ENCODE measurements at places on chromosomes 16 and 17.

- DNase-seq = peak; percentile 46
Observed at GRCh38 chr17:6787081-6787693, 11.2 kb downstream of the FBXO39 start.

DNA sequence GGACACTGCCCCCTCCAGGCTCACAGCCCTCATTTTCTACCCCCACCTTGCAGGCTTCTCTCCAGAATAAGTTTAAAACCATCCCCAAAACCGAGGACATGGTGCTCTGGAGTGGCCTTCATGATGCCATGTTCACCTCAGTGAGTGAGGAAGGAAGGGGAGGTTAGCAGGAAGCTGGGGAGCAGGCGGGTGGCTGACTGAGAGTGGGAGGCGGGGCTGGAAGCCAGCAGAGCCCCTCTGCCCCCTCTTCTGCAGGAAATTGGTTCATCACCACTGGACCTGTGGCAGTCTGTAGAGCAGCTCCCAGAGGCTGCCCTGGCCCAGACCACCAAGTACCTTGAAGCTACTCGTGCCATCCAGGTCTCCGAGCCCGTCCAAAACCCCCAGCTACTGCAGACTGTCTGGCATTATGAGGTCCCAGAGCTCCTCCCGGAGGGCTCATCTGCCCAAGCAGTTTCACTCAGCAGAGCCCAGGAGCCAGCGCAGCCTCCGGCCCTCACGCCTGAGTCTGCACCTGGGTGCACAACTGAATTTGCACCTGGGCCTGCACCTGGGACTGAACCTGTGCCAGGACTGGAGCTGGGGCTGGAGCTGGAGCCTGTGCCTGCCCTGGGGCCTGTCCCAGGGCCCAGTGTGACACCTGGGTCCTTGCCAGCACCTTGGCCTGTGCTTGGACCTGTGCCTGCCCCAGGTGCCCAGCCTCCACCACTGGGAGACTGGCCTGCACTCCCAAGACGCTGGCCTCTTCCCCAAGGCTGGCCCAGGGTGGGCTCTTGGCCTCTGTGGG, 19.0 kb downstream of the C16orf96 start:
- no peak for DNase-seq

GRCh38 chr17:63573634-63574033, 23.4 kb downstream of the DCAF7 start:
- peak; percentile 28 for DNase-seq

DNA sequence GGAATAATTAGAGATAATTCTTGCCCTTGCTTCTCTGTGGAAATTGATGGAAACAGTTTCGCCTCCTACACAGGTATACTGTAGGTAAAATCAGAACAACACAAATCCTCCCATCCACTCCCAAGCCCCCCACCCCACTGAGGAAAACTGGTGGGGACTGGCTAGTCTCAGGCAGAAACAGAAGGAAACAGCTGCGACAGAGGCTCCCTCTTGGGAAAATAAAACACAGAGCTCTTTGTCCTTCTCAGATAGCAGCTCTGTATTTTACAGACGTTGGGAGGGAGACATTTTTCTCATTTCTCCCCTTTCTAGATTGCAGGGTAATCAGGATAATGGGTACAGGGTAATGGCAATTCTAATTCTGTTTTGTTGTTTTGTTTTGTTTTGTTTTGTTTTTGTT, 1.1 kb downstream of the SLFN13 start:
- DNase-seq = no peak

GRCh38 chr16:301235-301634, 18.3 kb downstream of the PDIA2 start:
- DNase-seq = no peak

- no peak for DNase-seq
Observed at GRCh38 chr17:284676-285355, 67.8 kb downstream of the RPH3AL start.

DNA sequence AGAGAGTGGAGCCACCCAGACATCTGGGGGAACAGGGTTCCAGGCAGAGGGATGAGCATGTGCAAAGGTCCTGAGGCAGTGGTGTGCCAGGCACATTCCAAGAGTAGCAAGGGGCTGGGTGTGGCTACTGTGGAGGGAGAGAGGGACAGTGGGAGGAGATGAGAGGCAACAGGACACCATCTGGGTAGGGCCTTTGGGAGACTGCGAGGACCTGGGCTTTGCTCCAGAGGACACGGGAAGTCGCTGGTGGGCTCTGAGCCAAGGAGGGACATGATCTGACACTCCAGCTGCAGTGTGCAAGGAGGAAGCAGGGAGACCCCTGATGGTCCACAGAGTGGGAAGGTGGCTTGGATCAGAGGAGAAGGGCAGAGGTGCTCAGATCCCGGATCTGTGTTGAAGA, 56.7 kb upstream of the MED9 start:
- no peak for DNase-seq

GRCh38 chr17:22411185-22411784, 719.0 kb downstream of the KCNJ18 start:
- no peak for DNase-seq

DNA sequence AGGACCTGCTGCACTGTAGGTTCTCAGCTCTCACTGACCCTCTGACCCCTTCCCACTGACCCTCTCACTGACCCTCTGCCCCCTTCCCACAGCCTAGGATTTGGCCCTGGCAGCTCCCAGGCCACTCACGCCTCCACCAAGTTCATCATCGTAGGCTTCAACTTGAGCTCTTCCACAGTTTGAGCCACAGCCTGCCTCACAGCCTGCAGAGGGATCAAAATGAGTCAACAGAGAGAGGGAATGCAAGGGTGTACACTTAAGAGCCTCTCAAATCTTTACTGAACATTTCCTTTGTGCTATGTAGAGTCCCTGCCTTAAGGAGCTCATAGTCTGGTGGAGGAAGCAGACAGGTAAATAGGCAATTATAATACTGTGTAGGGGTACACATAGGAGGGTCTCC, 12.1 kb downstream of the HEATR9 start:
- DNase-seq = no peak

- DNase-seq = peak; percentile 62
Observed at GRCh38 chr17:82376042-82376730, 4.6 kb downstream of the UTS2R start.

GRCh38 chr17:17564896-17565295, 26.6 kb downstream of the PEMT start:
- no peak for DNase-seq

GRCh38 chr16:29714972-29715371, 30.8 kb downstream of the C16orf54 start:
- no peak for DNase-seq

GRCh38 chr17:54544249-54544648, 356.4 kb upstream of the TOM1L1 start:
- no peak for DNase-seq

DNA sequence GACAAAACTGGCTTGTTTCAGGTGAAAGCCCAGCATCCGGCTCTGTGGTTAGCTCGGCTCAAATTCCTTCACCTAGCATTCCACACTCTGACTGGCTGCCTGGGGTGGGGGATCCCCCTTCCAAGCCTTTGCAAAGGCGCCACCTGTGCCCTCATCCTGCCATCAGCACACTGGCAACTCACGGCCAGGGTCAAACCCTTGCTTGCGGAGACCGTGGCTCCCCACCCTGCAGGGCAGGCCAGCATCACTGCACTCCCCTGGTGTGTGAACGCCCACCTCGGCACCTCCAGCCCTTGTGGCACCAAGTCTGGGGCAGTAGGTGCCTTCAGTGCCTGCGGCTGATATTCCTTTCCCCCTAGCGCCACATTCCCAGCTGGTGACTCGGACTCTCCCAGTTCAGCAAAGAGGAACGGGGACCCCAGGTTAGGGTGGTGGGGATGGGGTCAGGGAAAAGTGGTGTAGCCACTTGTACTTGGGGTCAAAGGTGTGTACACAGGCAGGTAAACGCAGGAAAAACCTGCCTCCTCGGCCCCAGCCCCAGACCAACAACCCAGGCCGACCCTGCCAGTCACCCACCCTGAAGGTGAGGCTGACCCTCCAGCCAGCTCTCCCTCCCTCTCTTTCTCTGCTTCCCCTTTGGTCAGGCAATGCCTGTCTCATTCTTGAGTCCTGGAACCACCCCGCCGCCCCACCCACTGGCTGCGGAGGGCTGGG, 1.1 kb downstream of the FLII start:
- peak; percentile 26 for DNase-seq

GRCh38 chr16:49461517-49461951, 87.9 kb downstream of the C16orf78 start:
- no peak for DNase-seq

- DNase-seq = no peak
Observed at GRCh38 chr16:85081038-85081437, 31.2 kb downstream of the CIBAR2 start.

- no peak for DNase-seq
Observed at GRCh38 chr16:985646-986400, 4.3 kb downstream of the SOX8 start.

GRCh38 chr16:81004646-81005353, 1.9 kb downstream of the CMC2 start:
- DNase-seq = peak; percentile 65

GRCh38 chr17:34561328-34561727, 18.1 kb upstream of the TMEM132E start:
- no peak for DNase-seq

GRCh38 chr16:87490096-87490798, 2.6 kb downstream of the ZCCHC14 start:
- no peak for DNase-seq

DNA sequence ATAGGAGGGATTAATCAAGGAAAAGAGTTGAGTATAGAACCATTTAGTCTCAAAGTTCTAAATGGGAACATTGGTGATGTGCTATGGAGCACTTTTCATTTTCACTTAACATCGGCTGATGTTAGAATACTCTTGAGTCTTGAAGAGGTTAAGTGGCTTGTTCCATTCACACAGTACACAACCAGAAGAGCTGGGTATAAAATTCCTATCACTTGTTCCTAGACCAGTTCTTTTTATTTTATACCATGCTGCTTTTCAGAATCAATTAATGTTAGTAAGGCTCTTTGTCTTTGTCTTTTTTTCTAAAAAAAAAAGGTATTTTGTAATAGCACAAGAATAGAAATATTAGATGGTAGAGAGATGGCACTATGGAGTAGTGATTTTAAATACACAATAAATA, 1.7 kb upstream of the KRTAP1-1 start:
- DNase-seq = no peak

- DNase-seq = peak; percentile 89
Observed at GRCh38 chr17:81966343-81967243, 5.6 kb upstream of the NOTUM start.

DNA sequence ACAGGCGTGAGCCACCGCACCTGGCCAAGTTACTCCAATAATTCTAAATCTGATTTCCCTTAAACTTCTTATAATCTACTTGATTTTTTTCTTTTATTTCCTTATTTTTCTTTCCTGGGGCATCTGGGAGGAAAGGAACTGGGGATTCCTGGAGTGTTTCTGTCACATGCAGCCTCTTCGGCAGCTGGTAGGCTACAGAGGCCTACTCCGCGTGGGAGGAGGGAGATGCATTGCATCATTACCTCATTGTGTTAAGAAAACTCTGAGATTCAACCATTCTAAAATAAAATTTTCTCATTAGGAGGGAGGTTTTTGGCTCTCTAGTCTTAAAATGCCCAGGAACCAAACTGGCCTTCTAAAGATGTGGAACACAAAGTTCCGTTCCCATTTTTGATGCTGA, 64.0 kb downstream of the SOX9 start:
- no peak for DNase-seq

GRCh38 chr17:44589316-44590071, 32.2 kb downstream of the FZD2 start:
- no peak for DNase-seq

DNA sequence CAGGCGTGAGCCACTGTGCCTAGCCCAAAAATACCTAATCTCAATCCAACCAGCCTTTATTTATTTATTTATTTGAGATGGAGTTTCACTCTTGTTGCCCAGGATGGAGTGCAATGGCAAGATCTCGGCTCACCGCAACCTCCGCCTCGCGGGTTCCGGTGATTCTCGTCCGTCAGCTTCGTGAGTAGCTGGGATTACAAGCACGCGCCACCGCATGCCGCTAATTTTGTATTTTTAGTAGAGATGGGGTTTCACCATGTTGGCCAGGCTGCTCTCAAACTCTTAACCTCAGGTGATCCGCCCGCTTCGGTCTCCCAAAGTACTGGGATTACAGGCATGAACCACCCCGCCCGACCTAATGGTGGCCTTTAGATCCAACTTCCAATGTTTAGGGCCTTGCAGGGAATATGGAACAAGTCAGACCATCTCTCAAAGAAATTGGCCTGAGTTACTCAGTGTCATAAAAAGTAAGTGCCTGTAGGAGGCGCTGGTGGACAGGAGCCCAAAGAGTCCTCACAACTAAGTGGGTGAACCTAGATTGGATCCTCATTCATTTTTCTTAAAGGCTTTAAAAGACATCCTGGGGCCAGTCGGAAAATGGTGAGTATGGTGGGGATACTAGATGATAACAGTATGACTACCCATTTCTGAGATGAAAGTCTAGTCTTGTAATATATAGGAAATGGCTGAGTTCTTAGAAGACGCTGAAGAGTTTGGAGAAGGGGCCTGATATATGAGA, 4.6 kb downstream of the ZSCAN10 start:
- peak; percentile 55 for DNase-seq

DNA sequence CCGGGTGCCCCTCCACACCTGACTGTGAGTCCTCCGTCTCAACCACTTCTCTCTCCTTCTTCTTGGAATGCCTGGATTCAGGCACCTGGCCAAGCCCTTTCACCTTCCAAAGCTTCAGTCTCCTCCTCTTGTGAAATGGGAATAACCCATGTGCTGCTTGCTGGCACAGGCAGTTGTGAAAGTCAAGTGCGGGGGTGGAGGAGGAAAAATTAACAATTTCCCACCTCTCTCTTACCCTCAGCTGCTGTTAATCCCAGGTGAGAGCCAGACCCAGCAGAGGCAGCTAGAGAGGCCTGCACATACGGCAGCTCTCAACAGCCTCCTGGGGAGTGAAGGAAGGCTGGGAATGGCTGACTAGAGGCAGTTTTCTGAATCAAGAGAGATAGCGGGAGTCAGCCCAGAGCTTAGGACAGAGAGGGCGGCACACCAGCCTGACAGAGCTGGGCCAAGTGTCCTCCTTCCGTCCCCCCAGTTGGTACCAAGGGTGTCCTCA, 77.9 kb upstream of the LGALS9 start:
- no peak for DNase-seq

DNA sequence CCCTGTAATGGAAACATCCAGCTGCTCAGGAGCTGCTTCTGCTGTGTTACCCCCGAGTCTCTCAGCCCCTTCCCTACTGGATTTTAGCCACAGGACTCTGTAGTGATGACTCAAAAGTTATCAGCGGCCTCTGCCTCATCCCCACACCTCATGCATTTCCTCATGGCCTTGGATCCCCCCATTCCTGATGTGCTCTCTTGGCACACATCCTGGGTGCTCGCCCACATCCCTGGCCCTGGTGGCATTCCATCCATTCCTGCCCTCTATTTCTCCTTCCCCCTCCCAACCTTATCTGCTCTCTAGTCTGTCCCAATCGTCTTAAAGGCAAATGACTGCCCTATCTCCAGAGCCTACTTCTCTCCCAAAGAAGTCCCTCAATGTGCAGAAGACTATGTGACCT, 24.6 kb downstream of the MARF1 start:
- no peak for DNase-seq

Data from HepG2 (cell line).